ENCODE measurements at places on chromosomes 7 and 10. TPM values are rescaled to one million over a fixed set of nuclear protein-coding genes. Genes with fewer than 3 reads are reported as not detected.
A peak's percentile ranks its signal among the peaks of the same experiment; 100 is the strongest.

DNA sequence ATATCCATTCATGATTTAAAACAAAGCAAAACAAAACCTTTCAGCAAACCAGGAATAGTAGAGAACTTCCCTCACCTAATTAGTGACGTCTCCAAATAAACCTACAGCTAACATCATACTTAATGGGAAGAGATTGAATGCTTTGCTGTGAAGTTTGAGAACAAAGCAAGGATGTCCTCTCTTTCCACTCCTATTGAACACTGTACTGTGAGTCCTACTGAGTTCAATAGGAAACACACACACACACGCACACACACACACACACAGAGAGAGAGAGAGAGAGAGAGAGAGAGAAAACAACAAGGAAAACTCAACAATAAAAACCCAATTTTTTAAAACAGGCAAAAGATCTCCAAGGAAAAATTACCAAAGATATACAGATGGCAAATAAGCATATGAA is 32.3 kb downstream of the PODXL start:
- no peak for DNase-seq

- DNase-seq = no peak
These were observed 60.4 kb upstream of the FAM20C start for GRCh38 chr7:131781-132482.

DNA sequence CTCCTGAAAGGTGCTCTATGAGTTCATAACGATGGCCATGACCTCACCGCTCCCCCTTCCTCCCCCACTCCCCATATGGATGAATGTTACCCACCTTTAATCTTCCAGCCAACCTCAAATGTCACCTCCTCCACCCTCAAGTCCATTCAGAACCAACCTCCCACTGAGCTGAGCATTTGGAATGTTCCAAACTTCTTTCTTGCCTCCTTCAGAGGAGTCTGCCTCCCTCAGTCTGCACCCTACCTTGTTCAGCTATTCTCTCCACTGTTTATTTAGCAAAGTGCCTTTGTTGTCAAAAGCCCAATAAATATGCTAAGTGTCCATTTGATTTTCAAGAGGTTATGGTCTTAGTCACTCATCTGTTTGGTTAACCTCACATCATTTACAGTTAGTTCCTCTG is 22.9 kb upstream of the MTPAP start:
- no peak for DNase-seq

GRCh38 chr10:48948470-48949037 is 8.9 kb upstream of the LRRC18 start:
- no peak for DNase-seq

DNA sequence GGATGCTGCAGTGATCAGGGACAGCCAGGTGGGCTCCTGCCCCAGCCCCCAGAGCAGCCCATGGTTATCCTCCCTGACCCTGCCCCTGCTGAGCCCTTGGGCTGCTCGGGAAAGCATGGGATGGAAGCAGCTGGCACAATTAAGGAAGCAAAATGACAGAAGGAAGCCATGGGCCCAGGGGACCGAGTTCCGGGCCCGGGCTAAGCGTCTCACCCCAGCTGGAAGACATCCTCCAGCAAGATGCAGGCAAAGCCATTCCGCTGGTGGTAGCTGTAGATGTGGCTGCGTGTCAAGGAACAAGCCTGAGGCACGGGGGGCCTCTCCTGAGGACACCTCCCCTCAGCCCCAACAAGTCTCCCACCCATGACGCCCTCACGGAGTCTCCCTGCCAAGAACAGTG is 1.1 kb downstream of the ATG9B start:
- DNase-seq = no peak

DNA sequence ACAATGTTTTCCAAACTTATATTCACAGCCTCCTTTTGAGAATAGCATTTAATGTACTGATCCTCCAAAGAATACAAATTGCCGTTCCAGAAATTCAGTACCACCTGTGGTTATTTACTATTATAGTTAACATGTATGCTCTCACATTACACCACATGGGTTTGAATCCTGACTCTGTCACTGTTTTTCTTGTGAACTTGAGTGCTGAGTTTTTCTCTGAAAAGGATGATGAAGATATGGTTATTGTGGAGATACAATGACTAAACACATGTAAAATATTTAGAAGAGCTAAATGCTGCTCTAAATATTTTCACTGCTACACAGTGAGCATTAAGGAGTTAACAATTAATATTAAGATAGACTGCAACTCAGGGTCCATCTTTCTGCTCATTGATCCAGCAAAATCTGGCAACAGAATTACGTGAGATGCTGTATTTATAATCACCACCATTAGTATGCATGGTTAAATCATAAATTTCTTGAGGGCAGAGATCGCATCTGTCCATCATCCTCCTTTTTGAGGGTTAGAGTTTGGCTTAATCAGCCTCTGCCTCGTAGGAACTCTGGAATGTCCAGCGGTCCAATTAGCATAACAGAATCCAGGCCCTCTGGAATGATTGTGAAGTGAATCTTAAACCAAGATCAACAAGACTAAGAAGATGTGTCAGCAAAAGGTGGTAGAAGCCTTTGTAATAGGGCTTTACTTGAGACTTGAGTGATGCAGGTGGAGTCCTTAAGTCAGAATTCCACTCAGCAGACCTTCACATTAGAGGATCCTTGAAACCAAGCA is 152.8 kb downstream of the MACC1 start:
- no peak for DNase-seq

GRCh38 chr7:13794581-13794980 is 194.9 kb downstream of the ETV1 start:
- DNase-seq = no peak

GRCh38 chr10:58157076-58157766 is 110.5 kb downstream of the IPMK start:
- DNase-seq = peak; percentile 62

DNA sequence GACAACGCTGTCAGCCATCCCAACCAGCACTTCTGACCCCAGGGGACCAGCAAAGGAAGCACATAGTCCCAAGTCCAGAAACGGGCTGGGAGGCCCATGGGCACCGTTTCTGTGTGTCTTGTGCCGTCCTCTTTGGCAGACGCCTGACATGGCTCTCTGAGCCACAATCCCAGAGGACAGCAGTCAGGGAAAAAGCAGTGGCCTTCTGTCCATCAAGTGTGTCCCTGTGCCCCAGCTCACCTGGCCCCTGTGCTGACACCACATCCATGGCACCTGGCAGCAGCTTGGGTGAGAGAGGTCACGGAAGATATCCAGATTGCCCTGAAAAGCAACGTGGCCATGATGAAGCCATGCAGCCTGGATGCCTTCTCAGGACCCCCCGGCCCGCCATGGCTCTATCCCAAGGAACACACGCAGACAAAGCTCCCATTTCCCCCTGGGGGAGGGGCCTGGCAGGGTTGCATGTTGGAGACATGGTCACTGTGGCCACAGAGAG is 38.1 kb upstream of the ANTXRL start:
- no peak for DNase-seq

DNA sequence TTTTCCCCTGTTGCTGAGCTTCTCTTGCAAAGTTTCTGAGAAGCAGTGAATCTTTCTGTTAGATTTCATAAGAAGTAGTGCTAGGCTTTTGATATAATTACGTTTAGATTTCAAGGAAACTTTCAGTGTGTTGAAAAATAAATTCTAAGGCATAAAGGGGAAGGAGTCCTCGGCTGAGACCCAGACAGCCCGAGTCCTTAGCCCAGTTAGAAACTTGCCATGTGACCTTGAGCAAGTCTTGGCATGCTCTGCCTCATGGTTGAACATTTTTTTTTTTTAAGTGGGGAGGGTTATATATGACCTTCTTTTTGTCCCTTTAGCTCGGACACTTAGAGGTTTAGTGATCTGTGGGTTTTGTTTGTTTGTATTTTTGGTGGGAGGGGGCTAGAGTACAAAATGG is 117.5 kb downstream of the TCF7L2 start:
- DNase-seq = no peak

DNA sequence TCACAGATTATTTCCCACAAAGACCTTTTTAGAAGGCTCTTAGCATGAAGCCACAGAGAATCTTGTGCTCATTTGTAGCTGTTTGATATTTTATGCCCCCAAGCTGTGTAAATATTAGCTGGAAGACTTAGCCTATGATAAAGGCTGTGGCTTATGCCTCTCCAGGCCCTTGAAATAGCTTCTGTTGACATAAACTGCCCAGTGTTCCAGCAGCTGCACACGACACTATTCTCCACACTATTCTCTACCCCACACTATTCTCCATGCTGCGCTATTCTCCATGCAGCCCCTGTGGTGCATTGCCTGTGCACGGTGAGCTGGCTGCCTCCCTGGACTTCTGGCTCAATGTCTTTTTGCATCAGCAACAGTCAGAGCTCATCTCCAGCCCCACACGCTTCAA is 13.1 kb downstream of the DDC start:
- no peak for DNase-seq

GRCh38 chr7:157310676-157311185 is 26.1 kb upstream of the DNAJB6 start:
- no peak for DNase-seq

DNA sequence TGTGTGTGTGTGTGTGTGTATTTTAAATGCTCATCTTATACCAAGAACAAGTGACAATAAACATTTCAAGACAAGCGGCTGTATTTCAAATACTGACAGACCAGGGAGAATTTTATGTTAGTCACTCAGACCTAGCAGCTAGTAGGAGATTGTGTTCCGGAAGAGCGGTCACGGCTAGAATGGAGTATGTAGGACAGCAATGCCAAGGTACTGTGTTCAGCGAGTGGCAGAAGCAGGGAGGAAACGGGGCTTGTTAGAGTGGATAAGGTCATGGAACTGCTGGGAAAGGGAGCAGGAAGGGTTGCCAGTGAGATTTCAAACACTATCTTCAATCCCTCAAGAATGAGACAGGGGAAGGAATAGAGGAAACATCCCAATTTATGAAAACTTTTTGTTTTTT is 260.5 kb upstream of the PITRM1 start:
- DNase-seq = no peak

GRCh38 chr7:108099713-108100112 is 30.4 kb downstream of the LAMB4 start:
- no peak for DNase-seq

DNA sequence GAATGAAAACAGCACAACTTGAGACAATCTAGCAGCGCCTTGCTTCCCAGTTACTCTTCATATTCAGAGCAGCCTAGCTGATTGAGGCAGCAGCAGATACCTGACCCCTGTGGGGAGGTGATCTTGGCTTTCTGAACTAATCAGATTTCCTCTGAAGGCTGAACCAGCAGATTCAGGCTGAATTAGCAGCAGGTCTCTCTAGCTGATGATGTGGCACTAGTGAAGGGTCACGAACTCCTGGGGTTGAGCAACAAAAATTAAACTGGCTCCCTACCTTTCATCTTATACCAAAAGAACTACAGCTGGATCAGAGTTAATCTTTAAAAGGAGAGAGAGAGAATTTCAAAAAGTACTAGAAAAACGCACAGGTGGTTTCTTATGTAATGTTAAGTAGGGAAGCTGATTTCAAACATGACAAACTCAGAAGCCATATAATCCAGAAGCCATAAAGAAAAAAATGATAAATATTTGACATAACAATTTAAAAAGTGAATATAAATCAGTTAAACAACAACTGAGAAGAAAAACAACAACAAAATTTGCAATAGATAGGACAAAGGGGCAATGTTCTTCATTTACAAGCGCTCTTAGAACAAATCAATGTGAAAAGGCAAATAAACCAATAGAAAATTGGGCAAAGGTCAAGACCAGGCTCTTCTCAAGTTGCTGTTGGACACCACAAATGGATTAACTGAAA is 13.5 kb downstream of the SLC25A13 start:
- DNase-seq = no peak

- no peak for DNase-seq
These were observed 257.8 kb downstream of the SNX10 start for GRCh38 chr7:26549281-26549944.

DNA sequence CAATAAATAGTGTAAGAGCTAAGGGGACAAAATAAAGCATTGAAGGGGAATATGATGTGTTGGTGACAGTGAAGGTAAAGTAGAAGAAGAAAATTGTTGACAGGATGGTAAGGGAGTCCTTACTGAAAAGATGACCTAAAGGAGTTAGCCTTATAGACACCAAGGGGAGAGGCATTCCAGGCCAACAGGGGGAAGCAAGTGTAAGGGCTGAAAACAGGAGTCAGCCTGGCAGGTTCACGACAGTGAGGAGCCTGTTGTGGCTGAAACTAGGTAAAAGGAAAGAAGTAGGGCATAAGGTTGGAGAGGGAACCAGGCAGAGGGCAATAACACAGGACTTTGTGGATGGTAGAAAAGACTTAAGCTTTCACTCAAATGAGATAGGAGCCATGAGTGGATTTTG is 34.0 kb downstream of the PNLIPRP3 start:
- no peak for DNase-seq

DNA sequence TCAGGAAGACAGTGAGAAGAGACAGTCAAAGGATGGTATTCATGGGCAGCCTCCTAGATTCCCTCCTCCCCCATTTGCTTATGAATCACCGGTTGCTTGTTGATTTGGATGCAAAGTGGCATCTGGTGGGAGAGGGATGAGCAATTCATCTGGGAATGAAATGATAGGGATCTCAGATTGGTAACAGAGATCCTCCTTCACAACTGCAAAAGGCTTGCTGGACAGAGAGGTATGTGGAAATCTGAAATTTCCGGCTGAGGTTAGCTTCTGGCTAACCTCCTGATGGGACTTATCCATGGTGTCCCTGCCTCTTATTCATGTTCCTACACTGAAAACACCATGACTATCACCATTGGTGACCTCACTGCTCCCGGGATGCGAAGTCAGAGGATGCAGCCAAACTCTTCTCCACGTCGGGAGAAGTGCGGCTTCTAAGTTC is 48.4 kb upstream of the PODXL start:
- DNase-seq = no peak

DNA sequence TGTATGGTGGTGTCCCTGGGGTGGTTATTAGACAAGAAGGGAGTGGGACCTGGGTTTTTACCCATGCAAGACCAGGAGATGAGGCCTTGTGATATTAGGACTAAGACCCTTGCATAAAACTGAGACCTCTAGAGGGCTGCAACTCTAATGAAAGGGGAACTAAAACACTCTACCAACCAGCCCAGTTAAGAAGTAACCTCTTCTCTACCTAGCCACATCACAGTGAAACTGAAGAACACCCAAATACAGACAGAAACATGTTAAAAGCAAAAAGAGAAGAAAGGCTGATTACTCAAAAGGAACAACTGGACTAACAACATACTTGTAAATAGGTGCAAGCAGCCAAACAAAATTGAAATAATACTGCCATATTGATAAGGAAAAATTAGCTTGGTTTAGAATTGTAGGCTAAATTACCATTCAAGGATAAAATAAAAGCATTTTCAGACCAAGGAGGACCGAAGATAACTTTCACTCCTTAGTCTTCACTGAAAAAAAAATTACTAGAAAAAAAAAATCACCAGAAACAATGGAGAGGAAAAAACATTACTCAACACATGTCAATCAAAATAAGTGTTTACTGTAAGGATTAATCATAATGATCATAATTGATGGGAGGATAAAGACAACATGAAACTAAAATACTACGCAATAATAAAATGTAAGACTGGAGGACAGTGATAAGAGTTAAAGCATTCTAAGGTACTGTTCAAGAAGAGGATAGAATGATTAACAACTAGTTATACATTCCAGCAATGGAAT is 27.6 kb downstream of the ERLIN1 start:
- no peak for DNase-seq

GRCh38 chr10:22704471-22704911 is 9.9 kb downstream of the PIP4K2A start:
- DNase-seq = no peak

Gene CALML3
- total RNA-seq = not detected

Gene PNLIPRP3
- not detected for total RNA-seq

Gene GIMAP4
- 83.6 TPM for total RNA-seq

Gene CLCN1
- total RNA-seq = 0.10 TPM

Gene TMEM273
- 86.0 TPM for total RNA-seq

Gene PCGF5
- 33.8 TPM for total RNA-seq

Gene LEP
- total RNA-seq = not detected

Gene BMPER
- not detected for total RNA-seq

Gene CYP2C19
- total RNA-seq = not detected

Gene NEUROG3
- not detected for total RNA-seq
